ENCODE measurements at places on chromosomes 11 and 22. TPM values are rescaled to one million over a fixed set of nuclear protein-coding genes. Genes with fewer than 3 reads are reported as not detected.

UBQLN3 gene
- total RNA-seq, result not detected

RAG2 gene
- not detected for total RNA-seq

YPEL1 gene
- 0.23 TPM for total RNA-seq

RIBC2 gene
- 3.1 TPM for total RNA-seq

XKR3 gene
- total RNA-seq, result not detected

CLCF1 gene
- 39.1 TPM for total RNA-seq

RRP7A gene
- 59.0 TPM for total RNA-seq

C11orf91 gene
- total RNA-seq, result 1.8 TPM

PHRF1 gene
- total RNA-seq, result 26.7 TPM

OR4C11 gene
- not detected for total RNA-seq

RIMBP3B gene
- 0.51 TPM for total RNA-seq

ANO3 gene
- 0.01 TPM for total RNA-seq

SYCE3 gene
- not detected for total RNA-seq

NADSYN1 gene
- total RNA-seq, result 49.1 TPM

MIAT gene
- total RNA-seq, result 0.29 TPM

LTBP3 gene
- 93.6 TPM for total RNA-seq

C22orf31 gene
- not detected for total RNA-seq

SCUBE1 gene
- 0.14 TPM for total RNA-seq

MMP27 gene
- not detected for total RNA-seq

GLB1L2 gene
- total RNA-seq, result 1.9 TPM

MRGPRX4 gene
- not detected for total RNA-seq

OR52I2 gene
- total RNA-seq, result not detected

LRRC75B gene
- 9.9 TPM for total RNA-seq

HORMAD2 gene
- not detected for total RNA-seq

PARVG gene
- total RNA-seq, result not detected

TMEM121B gene
- total RNA-seq, result 0.16 TPM
